CD4-positive, alpha-beta T cell treated with Interferon alpha-2 for 1 hour (primary cell): ENCODE measurements at places on chromosomes 6 and 20.
A peak's percentile ranks its signal among the peaks of the same experiment; 100 is the strongest.

- no peak for DNase-seq
Measured at GRCh38 chr6:165543781-165544180, 119.3 kb downstream of the PDE10A start.

DNA sequence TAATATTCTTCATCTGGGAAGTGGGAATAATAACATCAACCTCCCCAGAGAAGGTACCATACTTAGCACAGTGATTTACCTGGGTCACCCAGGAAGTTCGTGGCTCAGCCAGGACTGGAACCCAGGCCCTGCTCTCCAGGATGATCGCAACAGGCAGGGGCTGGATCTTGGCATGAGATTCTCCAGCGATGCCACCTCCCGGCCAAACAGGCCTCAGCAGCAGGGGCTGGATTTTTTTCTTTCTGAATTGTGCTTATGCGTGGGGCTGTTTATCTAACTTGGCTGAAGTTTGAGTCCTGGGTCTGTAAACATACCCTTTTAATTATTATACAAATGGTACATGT, 129.5 kb upstream of the PTPN1 start:
- no peak for DNase-seq

GRCh38 chr20:44900231-44900854, 9.5 kb upstream of the PABPC1L start:
- DNase-seq: no peak

DNA sequence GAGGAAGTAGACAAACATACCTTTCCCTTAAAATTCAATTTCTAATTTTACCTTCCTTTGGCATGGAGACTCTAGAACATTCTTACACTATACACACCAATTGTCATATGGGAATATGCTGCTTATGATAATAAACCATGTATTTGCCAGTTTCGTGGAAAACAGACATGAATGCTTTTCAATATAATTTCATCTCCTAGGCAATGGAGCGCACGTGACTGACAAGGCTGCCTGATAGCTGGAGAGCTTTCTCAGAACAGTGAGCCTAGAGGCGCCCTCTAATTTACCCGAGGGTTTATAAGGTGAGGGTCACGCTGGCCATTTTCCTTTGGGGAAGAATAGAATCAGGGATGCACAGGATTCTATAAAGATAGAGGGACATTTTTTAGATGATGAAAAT, 56.5 kb downstream of the PRR18 start:
- DNase-seq: no peak

DNA sequence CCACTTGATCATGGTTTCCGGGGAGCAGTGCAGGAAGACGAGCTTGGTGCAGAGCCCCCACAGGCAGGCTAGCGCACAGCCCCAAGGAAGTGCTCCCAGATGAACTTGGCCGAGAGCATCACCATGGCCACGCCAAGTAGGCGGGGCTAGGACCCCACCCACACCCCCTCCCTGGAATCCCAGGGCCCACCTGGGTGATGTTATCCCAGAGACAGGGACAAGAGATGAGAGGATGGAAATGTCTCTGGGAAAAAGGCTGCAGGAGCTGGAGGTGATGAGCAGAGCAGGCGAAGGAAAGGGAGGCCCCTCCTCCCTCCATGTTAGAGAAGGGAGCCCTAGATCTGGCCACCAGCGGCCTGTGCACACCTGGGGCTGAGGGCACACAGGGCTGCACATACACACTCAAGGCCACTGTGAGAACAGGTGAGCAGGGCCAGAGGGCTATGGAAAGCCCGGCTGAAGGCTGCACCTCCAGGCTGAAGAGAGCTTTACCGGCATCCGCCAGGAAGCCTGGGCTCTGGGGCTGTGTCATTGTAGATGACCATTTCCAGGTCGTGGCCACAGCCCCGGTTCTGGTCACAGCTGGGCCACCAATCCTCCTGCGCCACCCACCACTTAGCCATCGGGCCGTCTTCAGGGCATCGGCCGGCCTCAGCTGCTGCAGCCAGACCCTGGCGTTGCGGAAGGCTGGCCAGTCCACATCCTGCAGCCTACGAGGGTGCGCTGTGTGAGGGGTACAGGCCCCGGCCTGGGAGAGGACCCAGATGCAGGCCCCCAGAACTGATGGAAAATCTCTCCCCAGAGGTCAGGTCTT, 24.9 kb downstream of the NPEPL1 start:
- no peak for DNase-seq

DNA sequence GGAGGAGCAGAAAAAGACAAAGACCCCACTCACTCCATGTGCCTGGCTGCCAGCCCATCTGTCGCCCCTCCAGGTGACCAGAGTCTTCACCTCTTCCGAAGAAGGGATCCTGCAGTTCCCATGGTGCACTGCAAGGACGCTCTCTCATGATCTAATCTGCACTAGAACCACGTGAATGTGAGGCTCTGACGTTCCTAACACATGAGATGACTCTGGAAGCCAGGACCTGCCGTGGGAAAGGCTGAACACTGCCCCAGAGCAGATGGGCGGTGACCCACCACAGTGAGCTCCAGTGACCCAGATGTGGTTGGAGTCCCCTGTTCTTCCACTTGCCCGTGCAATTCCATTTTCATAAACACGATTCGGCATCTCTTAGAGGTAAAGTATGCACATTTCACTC, 39.6 kb upstream of the PDE10A start:
- DNase-seq: no peak

DNA sequence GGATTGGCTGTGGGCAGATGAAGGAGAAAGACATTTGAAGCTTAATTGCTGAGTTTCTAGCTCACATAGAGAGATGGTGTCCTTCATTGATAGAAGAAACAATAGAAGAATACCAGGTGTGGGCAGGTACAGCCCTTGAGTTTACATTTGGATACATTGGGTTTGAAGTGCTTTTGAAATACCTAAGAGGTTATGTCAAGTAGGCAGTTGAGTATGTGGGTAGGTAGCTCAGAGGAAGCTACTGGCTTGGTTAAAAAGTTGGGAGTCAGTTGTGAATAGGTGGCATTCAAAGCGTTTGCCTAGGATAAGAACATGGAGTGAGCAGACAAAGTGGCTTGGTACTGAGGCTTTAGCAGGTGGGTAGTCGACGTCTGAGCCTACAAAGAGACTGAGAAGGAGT, 25.0 kb downstream of the NDUFAF5 start:
- no peak for DNase-seq

- no peak for DNase-seq
Measured at GRCh38 chr6:14443629-14444268, 326.2 kb downstream of the CD83 start.

DNA sequence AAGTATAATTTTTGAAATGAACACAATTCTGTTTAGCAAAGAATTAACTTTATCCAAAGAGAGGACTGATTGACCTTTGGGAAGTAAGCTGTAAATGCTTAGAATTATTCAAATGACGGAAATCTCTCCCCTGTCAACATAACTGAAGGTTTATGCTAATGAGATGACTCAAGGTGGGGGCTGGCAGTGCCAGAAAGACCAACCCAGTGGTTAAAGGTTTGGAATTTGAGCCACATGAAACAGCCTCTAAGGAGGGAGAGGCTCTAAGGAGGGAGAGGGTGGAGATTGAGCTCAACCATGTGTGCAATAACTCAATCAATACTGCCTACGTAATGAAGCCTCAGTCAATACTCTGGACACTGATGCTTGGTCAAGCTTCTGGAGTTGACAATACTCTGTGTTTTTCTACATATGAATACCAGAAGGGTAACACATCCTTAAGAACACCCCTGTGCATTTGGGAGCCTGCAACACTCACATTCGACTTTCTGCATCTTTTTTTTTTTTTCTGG, 123.4 kb upstream of the TENT5A start:
- no peak for DNase-seq

DNA sequence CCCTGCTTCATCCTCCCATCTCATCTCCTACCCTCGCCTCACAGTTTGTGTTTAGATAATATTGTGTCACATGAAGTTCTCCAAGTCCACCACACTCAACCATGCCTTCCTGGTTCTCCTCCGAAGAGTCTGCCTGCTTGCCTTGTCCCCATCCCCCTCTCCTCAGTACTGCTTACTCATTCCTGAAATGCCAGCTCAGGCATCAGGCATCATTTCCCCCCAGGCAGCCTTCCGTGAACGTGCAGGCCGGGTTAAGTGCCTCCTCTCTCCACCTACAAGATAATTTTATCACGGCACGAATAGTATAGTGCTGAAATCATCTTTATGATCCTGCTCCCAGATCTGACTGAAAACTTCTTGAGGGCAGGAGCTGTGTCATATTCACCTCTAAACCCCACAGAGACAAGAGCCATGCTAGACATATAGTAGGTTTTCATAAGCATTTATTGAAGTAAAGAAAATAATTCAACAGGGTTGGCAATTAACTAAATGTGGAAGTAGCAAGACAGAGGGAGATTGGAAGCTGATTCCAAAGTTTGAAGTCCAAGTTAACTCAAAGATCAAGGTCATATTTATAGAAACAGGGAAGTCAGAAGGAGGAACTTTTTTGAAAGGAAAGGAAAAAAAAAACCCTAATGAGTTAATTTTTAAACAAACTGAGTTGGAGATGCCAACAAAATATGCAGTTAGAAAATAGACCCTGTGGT, 48.7 kb upstream of the BMP2 start:
- DNase-seq: no peak

DNA sequence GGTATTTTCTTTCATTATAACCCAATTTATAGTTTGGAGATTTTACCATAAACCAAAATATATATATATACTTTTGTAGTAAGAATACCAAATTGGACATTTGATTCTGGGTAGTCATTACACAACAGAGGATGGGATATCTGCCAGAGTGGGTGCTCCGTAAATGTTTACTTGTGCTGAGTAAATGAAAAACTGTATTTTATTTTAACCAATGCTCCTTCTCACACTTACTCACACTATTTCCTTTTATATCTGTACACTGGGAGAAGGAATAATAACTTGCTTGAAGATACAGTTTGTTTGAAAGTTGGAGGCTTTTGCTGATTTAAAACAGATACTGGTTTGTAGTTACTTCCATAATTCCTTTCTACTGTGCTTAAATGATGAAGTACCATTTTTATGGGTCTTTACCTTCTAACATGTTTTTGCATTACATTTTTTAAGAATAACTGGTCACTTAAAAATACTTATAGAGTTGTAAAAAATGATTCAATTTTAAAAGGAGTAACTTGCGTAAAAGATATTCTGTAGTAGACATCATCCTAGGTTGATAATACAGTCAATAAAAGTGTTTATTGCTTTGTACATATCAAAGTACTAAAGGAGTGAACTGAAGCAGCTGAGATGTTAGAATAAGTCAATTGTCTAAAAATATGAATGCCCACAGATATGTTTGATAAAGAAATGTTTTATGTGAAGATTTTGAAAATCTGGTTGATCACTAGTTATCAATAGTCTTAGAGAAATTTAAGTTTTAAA, 411.7 kb downstream of the UTRN start:
- DNase-seq: no peak

GRCh38 chr6:129651291-129651691, 58.7 kb downstream of the ARHGAP18 start:
- no peak for DNase-seq

DNA sequence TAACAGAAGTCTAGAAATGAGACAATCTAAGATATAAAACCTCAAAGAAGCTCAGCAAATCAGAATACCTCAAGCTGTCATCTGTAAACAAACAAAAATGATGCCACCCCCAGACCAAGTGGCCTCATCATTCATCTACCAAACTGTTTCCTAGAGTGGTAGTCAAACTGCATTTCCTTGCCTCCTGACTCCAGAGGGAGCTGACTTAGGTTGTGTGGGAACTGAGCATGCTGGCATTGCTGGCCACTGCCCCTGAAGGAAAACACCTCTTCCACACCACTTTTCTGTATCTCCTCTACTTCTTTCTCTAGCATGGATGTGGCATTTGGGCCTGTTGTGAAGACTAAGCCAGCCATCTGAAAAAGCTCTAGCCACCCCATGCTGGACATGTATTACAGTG, 56.3 kb downstream of the ZHX3 start:
- no peak for DNase-seq

DNA sequence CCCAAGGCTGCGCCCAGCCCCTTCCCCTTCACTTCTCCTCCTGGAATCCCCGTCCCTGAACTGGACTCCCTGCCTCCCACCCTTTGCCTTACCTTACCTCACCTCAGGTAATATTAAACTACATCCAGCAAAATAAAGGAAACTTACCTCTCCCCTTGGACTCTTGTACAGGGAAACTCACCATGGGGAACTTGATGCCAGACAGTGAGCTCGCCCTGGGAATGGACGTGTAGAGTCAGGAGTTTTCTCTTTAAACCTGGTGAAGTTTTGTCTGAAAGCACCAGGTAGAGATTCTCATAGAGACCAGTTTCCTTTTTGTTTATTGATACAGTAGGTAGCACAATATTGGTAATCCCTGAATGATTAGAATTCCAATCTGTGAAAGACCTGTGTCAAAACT, 544 bp upstream of the HLA-C start:
- DNase-seq: peak; percentile 54

DNA sequence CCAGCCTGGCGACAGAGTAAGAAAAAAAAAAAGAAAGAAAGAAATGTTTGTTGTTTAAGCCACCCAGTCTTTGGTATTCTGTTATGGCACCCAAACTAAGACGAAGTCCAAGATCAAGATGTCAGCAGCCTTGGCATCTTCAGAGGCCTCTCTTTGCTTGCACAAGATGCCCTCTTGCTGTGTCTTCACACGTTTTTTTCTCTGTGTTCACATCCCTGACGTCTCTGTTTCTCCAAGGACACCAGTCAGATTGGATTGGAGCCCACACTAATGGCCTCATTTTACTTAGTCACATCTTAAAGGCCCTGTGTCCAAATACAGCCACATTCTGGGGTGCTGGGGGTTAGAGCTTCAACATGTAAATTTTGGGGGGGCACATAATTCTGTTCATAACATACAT, 380.9 kb downstream of the GJA1 start:
- DNase-seq: no peak

DNA sequence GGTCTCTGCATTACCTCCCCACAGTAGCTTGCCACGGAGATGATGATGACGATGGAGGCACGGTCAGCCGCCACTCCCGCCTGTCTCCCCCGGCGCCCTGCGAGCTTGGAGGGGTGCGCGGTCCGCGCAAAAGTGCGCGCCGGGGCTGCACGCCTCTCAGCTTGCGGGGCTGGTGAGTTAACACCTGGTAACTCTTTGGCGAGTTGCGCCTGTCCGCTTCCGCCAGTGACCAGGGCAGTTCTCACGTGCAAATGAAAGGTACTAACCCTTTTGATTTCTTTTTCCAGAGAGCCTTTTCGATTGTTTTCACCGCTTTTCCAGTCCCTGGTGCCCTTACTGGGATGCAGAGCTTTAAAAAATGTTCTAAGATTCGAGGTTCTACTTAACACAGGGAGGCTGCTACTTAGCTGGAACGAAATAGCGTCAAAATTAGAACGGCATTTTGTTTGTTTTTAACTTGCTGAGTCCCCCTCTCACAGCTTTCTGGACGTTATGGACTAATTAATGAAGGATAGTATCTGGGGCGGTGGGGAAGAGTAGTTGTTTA, 6.2 kb downstream of the GRIK2 start:
- no peak for DNase-seq
